NCI-H1694 (cell line): ENCODE measurements at places on chromosomes 7 and 10.

GRCh38 chr7:114956702-114957101, 34.8 kb downstream of the MDFIC start:
- no peak for DNase-seq

DNA sequence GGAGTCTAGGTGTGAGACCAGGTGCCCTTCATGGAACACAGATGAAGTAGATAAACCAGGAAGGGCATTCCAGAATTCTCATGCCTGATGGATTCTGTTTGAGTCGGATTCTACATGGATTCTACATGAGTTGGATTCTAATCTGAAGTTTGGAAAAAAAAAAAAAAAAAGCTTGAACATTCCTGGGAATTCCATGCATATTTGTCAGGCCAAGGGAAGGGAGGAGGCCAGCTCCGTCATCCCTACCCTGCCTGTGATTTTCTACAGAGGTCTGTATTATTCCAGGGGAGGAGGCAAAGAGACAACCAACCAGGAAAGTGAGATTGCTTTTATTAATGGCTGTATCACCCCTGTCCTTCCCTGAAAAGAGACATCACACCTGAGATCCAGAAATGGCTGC, 27.8 kb upstream of the EBLN1 start:
- DNase-seq, result no peak

GRCh38 chr10:76119036-76119435, 687.6 kb downstream of the LRMDA start:
- no peak for DNase-seq

DNA sequence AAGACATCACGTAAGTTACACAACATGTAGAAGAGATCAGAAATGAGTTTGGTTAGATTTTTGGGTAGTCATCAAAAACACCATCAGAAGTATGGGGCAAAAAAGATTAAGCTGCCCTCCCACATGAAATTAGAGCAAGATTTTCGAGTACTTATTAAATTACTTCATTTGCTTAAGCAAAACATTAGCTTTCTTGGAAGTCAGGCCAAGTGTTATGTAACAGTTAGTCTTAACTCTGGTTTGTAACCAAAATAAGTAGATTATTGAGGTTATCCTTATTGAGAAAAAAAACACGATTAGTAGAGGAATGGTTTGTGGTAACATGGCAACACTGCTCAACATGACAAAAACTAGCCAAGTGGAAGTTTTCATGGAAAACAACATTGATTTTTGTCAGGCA, 37.9 kb downstream of the HBP1 start:
- DNase-seq, result no peak

DNA sequence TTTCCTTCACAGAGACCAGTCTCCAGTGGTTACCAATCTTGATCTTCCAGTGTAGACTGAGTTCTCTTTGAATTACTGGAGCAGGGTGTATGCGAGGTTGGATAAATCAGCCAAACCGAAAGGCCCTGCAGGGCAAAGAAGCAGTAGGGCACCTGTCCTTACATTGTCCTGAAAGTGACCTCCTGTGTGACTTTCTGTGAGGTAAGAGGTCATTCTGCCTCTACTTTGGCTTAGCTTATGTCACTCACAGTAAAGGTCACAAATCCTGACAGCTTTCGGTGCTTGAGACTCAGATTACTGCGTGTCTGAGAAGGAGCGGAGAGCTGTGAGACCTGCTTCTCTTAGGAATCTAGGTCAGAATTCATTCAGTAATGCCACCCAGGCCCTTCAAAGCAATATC, 252.7 kb upstream of the ETV1 start:
- DNase-seq, result no peak

GRCh38 chr7:44063547-44063893, 1.8 kb downstream of the PGAM2 start:
- no peak for DNase-seq

- no peak for DNase-seq
Measured at GRCh38 chr10:86500846-86501245, 20.7 kb downstream of the WAPL start.
